ENCODE measurements at places on chromosomes 1 and 21.

GRCh38 chr1:10651793-10652192 lies 144.7 kb downstream of the CASZ1 start:
- no peak for DNase-seq

DNA sequence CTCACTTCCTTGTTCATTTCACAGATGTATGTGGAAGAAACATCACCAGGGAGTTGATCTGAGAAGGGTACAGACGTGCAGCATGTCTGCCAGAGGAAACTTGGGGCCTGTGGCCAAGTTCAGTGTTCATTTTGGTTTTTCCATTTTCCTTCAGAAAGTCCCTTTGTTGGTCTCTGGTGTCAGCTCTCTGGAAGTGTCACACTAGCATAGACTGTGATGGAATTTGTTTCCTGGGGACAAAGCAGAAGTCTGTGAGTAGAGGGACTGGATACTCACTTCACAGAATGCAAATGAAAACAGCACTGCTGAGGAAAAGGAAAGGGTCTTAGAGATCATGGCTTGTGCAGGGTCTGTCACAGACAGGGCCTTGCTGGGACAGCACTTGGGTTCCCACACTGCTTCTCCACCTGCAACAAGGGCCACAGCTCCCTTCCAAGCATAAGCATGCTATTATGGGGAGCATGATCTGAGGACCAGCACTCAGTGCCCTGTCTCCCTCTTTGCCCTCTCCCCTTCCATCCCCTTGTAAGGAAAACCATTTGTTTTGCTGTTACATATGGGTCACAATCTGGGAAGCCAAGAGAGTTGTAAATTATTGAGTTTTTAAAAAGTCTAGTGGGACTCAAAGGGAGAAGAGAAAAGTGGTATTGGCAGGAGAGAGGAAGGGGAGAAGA lies 31.4 kb upstream of the CD84 start:
- no peak for DNase-seq

- DNase-seq = no peak
Measured at GRCh38 chr1:5959667-5960230, 32.5 kb downstream of the NPHP4 start.

DNA sequence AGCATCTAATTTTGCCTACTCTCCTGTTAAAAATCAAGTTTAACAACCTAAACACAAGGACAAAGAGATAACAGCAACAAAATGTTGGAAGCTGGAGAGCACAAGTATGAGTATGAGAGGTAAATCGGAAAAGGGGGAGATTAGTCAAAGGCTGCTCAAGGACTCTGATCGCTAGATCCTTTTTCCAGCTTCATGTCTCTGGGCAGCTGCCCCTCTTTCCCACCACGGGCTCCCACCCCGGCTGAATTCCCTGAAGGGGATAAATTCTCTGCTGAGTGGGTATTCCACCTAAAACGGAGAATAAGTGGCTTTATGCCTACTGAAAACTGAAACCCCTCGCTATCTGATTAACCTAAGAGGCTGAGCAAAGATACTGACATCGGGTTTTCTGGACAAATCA lies 696 bp upstream of the CTBS start:
- DNase-seq = no peak

DNA sequence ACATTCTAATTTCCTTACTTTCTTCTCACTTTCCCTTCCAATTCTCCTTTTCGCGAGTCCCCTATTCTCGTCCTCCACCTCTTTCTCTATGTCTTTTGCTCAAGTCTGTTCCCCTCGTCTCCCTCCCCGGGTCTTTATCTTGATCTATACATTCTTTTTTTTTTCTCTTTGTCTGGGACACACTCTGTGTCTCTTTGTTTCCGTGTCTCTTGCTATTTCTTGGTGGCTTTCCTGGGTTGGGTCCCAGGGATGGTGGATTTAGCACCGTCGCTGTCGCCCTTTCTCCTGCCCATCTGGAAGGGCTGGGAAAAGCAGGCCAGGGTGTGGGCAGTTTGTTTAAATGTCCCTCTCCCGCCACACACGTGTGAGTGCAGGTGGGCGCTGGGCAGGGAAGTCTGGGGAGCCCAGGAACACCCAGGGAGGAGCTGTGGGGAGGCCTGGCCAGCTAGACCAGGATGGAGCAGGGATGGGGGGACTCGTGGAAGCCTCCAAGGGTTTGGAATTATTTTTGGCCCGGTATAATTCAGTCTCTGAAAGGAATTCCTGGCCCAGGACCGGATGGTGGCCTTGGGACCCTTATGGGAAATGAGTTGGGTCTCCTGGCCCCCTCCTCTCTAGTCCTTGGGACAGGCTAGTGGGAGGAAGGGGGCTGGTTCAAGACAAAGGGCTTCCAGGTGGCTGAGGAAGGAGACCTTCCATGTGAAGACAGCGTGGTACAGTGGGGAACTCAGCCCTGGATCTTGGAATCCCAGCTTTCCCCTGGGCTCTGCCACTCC lies 9.5 kb upstream of the ID3 start:
- no peak for DNase-seq

DNA sequence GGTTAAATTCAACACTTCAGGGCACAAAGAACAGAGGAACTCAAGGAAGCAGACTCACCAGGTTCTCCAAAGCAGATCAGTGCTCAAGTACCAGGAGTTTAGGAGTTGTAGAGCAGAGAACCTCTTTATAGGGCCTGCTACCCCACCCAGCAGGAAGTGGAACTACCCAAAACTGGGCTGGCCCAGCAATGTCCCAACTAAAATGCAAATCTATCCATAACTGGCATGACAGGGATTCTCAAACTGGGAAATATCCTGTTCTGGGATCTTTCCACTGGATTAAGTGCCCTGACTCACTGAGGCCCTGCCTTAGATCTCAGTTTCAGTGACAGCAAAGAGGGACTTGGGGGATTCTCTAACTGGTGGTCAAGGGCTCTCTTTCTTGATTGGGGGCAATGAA lies at the start of gene SPRR2E:
TSS of gene SPRR2E (minus strand) at position 101 of the 400 bp plus-strand sequence. CDS start 775 bp downstream, outside the sequence.
- no peak for DNase-seq

DNA sequence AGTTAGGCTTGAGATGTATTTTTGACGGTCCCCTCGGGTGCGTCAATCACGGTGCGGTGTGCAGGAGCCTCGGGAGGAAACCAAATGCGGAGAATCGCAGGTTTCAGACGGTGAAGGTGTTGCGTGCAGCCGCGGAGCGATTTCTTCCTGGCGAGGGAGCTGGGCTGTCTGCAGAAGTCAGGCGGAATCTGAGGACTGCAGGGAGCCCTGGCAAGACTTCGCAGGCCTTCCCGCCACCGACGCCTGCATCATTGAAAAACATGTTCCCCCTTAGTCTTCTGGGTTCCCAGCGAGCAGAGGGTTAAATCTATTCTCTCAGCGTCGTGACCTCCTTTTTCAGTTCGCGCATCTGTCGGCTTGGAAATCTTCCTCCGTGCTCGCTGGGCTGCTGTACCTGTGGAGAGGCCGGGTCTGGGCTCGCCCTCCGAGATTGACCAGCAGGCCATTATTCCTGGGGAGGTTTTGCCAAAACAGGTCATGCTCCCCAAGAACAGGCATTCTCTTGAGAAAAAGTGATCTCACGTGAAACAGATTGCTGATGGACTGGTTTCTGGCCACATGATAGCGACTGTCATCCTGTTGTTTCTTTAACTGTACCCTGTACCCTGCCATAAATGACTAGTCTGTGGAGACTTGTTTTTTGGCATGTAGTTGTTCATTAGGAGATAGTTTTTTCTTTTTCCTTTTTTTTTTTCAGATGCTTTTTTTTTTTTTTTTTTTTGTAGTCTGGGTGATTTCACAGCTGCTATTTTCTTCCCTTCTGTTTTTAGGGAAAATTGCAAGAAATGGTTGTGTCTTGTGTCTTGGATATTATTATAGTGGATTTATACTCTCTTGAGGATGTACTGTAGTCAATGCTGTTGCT lies 894 bp downstream of the EPB41 start:
- DNase-seq = no peak

- no peak for DNase-seq
Measured at GRCh38 chr1:56541408-56541807, 38.0 kb downstream of the PLPP3 start.

DNA sequence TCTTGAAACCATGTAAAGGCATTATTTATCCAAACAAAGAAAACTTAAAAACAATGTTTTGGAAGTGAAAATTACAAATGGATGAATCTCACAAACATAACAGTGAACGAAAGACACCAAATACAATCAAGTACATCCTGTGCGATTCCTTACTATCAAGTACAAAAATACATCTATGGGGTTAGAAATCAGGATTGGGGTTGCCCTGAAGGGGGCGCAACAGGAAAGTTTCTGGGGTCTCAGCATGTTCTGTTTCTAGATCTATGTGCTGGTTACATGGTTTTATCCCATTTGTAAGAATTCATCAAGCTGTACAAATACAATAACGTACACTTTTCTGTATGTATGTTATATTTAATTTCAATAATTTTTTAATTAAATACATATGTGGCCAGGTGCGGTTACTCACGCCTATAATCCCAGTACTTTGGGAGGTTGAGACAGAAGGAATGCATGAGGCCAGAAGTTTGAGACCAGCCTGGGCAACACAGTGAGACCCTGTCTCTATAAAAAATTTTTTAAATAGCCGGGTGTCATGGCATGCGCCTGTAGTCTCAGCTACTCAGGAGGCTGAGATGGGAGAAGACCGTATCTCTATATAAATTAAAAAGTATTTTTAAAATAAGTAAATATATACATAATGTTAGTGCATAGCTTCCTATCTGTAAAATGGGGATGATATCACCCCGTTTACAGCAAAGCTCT lies 121.5 kb upstream of the SOD1 start:
- no peak for DNase-seq

DNA sequence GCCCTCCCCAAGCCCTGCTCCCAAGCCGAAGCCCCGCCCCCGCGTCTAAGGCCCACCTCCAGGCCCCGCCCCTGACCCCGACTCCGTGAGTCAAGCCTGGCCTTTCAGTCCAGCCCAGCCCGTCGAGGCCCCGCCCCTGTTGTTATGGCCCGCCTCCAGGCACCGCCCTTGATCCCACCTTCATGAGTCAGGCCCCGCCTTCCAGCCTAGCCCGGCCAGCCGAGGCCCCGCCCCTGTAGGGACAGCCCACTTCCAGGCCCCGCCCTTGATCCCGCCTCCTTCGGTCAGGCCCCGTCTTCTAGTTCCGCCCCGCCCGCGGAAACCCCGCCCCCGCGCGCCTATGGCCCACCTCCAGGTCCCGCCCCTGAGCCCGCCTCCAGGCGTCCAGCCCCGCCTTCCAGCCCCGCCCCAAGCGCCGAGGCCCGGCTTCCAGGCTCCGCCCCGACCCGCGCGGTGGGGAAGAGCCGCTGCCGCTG lies 247 bp upstream of the DOP1B start:
- peak; percentile 99 for DNase-seq

DNA sequence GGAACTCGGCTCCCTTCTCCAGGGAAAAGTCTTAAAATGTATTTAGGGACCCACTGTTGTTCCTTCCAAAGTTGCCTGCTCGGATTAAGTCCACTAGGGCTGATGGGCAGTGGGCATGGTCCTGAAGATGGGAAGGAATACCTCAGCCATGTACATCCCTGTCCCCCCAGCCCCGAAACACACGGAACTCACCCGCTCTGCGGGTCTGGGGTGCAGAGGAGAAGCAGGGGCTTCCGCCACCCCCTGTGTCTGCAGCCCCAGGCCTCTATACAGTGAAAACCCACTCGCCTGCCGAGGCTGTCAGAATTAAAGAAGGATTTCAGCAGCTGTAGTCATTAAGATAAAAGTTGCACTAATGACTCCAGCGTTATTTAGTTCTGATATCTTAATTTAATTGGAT lies 212.6 kb upstream of the VAMP3 start:
- DNase-seq = no peak

DNA sequence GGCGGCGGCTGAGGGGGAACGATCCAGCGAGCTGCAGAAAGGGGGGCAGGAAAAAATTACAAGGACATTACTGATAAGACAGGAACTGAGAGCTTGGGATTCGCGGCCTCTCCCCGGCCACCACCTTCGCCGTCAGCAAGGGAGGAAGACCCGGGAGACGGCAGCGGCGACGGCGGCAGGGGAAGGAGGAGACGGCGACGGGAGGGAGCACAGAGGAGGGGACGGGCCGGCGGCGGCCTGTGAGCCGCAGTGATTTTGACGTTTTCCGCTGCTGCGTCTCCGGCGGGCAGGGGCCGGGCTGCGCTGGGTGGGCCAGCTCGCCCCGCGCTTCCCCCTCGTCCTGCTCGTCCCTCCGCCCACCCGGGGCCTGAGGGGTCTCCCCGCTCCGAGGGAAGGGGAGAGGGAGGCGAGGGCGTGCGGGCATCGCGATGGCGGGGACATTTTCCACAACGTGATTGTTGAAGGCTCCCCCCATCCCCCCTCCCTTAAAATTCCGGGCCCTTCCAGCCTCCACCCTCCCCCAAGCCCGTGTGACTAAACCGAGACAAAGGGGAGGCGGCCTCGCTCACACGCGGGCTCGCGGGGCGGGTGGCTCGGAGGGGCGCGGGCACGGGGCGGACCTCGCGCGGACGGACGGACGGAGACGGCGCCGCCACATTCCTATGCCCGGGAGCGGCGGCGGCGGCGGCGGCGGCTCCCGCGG lies 407 bp downstream of the CAMSAP2 start:
- DNase-seq = peak; percentile 59

- DNase-seq = no peak
Measured at GRCh38 chr1:96520579-96520947, 201.0 kb upstream of the PTBP2 start.
